ENCODE measurements at places on chromosomes 2 and 18.

DNA sequence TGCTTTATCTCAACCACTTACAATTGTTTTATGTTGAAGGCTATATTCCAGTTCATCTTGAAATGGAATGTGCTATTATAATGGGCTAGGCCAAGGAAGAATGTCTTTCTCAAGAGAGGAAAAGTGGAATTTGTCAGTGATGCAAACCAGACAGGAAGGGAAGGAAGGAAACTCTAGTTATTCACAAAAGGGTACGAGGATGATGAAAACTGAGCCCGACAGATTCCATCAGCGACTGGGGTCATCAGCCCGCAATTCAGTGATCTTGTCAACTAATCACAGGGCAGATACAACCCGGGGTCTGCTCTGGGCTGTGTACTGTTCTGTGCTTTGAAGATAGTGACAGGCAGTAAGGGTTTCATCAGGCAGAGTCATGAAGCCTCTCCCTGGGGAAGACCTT lies 23.4 kb upstream of the LYPD6 start:
- DNase-seq = no peak

- no peak for DNase-seq
Measured at GRCh38 chr2:212708355-212708754, 169.8 kb upstream of the ERBB4 start.

DNA sequence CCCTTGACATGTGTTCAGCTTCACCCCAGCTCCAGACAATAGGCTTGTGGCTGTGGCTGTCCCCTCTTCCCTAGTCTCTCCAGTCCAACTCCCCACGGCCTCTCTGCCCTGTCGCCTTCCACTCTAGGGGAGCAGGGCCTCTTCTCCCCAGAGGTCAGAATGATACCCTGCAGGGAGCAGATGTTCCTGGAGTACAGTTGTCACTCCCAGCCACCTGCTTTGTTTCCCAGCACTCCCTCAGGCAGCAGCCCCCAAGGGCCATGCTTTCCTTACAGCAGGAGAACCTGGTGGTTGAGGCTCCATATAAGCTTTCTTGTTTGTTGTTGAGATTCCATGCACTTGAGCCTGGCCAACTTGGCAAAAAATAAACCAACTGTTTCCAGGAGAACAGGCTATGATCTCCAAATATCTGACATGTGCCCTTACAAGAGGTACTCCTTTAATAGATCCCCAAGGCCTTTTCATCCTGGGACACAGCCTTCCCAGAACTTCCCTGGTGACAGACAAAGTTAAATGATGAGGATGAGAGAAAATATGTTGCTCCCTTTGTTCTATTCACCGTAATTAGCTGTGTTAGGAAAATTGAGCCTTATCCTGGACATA lies 45.1 kb downstream of the DPYSL5 start:
- no peak for DNase-seq

GRCh38 chr2:39390216-39390615 lies 46.9 kb downstream of the MAP4K3 start:
- DNase-seq = no peak
